ENCODE measurements at places on chromosomes 16 and 17. TPM values are rescaled to one million over a fixed set of nuclear protein-coding genes. Genes with fewer than 3 reads are reported as not detected.

MFAP4 gene
- total RNA-seq, result 171 TPM

ABR gene
- total RNA-seq, result 47.2 TPM

KRTAP17-1 gene
- not detected for total RNA-seq

TPSB2 gene
- total RNA-seq, result 1.9 TPM

MLST8 gene
- total RNA-seq, result 25.8 TPM

NKD1 gene
- 7.9 TPM for total RNA-seq

C17orf75 gene
- 10.4 TPM for total RNA-seq

GNG13 gene
- total RNA-seq, result not detected

DNA sequence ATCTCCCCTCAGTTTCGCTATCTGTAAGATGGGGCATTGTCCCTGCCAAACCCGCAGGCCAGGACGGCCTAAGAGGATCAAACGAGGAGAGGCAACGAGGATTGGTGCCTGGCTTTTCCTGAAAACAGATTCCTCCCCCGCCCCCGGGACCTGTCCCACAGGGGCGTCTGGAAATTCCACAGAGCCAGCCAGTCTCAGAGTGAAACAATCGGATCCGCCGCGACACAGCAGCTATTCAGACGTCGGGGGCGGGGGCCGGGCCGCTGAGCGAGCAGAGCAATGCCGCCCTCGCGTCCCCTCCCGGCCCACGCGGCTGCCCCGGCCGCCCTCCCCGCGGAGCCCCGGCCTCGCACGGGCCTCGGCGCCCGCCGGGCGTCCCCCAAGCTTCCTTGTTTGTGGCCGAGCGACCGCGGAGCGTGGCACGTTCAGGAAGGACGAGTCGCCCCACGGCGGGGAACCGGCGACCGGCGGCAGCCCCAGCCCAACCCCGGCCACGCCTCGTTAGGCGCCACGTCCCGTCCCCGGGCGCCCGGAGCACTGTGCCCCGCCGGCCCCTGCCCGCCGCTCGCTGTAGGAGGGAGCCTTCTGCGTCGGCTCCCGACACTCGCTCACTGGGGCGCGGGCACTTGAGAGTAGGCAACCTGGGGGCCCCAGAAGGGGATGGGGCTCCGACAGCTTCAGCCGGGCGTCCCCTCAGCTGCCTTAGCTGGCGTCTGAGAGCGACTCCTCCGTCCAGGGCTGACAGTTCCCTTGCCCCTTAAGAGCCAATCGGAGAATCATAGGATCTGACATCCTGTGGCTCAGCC lies 29.6 kb upstream of the PHOSPHO1 start:
- peak; percentile 81 for DNase-seq

DNA sequence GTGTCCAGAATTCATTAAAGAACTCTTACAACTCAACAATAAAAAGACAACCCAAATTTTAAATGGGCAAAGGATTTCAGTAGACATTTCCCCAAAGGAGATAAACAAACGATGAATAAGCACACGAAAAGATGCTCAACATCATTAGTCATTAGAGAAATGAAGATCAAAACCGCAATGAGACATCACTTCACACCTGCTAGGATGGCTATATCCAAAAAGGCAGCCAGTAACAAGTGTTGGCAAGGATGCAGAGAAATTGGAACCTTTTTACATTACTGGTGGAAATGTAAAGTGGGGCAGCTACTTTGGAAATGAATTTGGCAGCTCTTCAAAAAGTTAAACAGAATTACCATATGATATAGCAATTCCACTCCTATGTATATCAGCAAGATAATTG lies 42.0 kb downstream of the PITPNM3 start:
- no peak for DNase-seq

GRCh38 chr16:886802-887731 lies 83.7 kb downstream of the LMF1 start:
- DNase-seq, result peak; percentile 39

- DNase-seq, result no peak
Observed at GRCh38 chr16:10561425-10561824, 19.0 kb downstream of the EMP2 start.

DNA sequence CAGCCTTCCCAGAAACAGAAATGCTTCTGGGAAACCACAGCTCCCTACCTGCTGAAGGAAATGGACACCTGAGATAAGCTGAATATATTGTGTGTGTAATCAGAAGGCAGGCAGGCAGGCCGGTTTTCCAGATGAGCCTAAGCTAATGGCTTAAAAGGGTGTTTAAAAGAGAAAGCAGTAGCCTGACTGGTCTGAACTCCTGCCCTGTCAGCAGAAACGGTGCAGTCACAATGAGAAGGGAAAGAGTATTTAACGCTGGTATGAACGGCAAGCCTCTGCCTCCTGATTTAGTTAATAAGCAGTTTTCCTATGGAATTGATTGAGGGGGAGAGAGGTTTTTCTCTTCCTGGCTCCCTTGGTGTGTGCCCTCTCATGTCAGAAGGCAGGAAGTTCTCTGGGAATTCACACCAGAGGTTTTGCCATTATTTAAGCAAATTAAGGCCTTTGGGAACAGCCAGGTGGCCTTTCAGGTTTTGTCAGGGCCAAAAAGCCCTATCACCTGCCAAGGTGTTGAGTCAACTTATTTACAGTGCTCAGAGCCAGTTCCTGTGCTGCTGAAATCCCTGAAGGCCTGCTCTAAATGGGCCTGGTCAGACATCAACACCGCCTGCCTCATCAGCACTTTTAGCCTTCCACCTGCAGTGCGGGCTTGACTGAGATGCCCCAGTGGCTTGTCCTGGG lies 41.6 kb downstream of the CDH1 start:
- DNase-seq, result peak; percentile 46

GRCh38 chr17:4728124-4728523 lies 3.1 kb upstream of the MED11 start:
- no peak for DNase-seq

DNA sequence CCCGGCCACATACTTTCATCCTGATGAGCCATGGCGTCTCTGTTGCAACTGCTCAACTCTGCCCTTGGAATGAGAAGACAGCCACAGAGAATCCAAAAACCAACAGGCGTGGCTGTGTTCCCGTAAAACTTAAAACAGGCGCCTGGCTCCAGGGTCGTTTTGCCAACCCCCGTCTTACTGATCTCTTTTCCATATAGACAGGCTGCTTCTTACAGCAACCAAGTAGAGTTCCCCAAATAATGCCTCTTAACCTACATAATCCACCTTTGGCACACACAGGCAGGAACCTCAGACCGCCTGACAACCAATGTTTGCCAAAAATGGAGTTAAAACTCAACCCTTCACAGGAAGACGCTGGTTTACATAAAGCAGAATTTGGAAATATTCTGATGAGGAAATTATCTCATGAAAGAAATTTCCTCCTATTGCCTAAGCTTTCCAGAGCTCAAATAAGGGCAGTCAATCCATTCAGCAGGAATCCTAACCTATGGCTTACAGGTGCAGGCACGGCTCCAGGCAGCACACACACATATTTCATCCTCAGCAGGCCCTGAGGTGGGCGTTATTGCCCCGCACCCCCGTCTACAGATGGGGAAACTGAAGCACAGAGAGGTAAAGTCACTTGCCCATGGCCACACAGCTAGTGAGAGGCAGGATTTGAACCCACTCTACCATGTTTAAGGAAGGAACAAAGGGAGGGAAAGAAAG lies 35.8 kb downstream of the LITAF start:
- DNase-seq, result peak; percentile 87

- DNase-seq, result no peak
Observed at GRCh38 chr17:80189611-80190010, 19.8 kb downstream of the CARD14 start.

DNA sequence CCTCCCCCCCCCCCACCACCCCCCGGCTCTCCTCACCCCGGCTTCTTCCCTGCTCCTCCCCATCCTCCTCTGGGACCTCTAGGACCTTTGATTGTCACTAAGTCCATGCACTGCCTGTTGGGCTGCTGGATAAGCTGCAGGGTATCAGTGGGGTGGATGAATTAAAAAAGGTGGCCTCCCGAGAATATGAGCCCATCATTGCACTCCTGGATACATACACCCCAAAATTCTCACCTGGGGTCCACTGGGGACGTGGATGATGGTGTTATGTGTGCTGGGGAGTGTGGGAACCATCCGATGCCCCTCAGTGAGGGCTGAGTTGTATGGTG lies 88.8 kb downstream of the IRF8 start:
- DNase-seq, result no peak

DNA sequence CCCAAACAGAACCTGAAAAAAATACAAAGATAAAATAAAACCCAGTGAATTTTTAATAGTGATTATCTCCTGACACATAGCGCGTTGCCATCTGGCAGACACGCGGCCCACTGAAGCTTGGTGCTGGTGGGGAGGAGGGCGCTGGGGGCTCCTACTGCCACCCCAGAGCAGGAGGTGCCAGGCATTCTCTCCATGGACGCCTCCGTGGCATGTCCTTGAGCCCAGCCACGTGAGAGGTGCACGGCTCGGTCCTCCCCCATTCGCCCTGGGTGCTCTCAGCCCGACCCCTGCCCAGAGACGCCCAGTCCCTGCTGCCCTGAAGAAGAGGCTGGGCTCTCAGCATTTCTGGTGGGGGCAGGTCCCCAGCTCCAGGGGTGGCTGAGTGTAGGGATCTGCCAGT lies 142.2 kb upstream of the GSE1 start:
- DNase-seq, result no peak

- peak; percentile 68 for DNase-seq
Observed at GRCh38 chr16:75471723-75472633, 7.5 kb upstream of the TMEM170A start.

DNA sequence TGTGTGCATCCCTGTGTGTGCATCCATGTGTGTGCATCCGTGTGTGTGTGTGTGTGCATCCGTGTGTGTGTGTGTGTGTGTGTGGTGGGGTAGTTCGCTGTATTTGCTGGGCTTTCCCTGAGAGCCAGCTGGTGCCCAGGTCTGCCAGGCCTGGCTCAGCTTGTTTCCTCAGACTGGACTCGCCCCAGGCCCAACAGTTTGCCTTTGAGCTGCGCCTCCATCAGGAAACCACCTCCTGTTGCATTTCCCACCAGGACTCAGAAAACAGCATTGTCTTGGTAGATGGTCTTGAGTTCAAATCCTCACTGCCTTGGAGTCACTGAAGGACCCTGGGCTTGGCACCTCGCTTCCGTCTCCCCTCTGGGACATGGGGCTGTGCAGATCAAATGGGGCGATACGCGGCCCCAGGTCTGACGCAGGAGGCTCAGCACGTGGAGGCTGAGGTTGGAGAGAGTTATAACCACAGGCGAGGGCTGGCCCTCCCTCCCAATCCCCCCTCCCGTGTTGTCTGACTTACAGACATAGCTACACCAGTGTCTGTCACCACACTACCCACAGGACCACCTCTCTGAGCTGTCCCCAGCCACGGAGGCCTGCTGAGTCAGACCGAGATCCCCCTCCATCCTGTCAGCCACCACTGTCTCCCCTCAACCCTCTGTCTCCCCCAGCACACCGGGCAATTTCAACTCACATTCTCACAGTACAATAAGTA lies 4.7 kb downstream of the ITGAE start:
- no peak for DNase-seq

DNA sequence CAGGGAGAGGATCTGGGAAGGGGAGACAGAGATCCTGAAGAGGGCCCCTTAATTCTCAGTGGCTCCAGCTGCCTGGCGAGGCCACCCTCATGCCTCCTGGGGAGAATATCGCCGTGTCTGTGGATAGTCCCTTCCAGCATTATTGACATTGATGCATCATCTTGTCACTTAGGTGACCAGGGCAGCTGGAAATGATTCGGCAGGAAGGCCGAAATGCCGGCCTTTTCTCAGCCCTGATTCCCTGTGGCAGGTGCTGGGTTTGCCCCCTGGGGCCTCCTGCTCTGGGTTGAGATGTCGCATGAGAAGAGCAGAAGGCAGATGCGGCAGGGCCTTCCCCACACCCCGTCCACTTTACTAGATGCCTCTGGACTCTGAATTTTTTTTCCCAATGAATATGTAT lies 89.5 kb downstream of the RAP1GAP2 start:
- no peak for DNase-seq

GRCh38 chr17:6464446-6465041 lies 20.3 kb downstream of the PIMREG start:
- no peak for DNase-seq

DNA sequence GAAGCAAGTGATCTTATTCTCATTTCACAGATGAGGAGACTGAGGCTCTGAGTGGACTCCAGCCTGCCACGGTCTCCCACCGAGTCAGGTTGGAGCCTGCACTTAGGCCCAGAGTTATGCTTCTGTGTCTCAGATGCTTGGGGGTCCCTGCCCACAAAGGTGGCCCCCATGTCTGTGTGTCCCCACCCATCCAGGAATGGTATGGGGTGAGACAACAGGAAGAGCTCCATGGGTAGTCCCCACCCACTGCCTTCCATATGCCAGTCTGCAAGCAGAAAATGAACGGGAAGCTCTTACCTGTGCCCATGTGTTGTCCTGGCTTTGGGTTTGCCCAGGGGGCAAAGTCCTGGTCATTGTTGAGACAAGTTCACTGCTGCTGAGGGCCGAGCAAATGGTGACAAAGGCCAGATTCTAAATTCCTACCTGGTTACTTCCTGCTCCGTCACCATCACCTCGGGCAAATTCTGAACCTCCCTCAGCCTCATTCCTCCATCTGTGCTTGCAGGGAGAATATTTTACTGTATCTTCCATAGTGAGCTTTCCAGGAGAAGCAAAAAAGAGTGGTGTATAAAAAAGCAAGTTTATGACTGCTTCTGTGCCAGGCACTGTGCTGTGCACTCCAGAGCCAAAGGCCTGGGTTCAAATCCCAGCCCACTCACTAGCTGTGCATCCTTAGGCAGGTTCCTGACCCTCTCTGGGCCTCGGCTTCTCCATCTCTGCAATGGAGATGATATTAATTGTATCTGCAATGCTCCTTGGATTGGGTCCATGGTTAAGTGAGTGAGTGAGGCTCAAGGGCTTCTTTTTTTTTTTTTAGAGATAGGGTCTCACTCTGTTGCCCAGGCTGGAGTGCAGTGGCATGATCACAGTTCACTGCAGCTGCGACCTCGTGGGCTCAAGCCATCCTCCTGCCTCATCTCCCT lies 9.3 kb downstream of the IL4R start:
- no peak for DNase-seq

- no peak for DNase-seq
Observed at GRCh38 chr16:8859913-8860881, 8.6 kb downstream of the CARHSP1 start.

DNA sequence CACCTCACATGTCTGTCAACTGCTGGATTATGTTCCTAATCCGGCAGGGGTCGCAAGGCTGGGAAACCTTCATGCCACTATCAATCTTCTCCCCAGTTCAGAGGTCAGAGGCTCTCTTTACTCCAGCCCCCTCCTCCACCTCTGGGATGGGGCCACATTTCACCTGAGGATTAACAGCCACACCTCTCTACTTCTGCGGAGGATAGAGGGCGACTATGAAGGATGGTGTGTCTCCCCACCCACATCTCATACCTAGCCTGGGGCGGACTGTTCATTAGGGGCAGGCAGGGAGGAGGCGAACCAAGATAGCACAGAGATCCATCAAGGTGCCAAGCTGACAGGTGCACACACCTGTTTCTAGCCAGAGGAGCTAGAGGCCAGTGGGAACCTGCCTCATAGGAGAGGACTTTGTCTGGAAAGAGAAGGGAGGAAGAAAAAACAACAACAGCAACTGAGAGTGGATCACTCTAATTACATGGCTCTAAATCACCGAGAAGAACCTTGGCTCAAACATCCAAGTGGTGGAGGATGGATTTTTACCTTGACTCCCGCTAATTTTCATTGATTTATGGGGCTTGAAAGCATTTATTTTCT lies 41.9 kb upstream of the SKAP1 start:
- peak; percentile 43 for DNase-seq

GRCh38 chr17:2947588-2947950 lies 115.8 kb downstream of the OR1D5 start:
- DNase-seq, result no peak

GRCh38 chr16:90083139-90083538 lies 6.0 kb upstream of the PRDM7 start:
- DNase-seq, result no peak

GRCh38 chr17:62705156-62705777 lies 77.8 kb downstream of the MRC2 start:
- peak; percentile 40 for DNase-seq

GRCh38 chr17:4808378-4808767 lies 1.4 kb downstream of the PLD2 start:
- no peak for DNase-seq
